ENCODE measurements at places on chromosomes 2 and 18.

DNA sequence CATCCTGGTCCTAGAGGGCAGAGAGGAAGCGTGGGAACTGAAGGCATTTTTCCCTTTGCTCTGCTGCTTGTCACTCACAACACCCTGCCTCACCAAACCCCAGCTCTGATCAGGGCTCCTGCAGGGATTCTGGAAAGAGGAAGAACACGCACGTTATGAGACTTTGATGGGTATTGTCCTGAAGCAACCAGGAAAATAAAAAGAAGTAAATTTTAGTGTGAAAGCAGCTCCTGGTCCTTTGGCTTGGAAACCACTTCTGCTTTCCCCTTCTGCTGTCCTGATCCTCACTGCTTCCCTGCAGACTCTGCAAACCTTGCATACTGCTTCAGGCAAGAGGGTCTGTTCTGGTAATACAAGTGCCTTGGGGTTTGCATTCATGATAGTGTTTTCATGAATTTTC lies 164.1 kb downstream of the SLC8A1 start:
- no peak for DNase-seq

GRCh38 chr2:144920755-144921530 lies 401.0 kb upstream of the ZEB2 start:
- DNase-seq = no peak

DNA sequence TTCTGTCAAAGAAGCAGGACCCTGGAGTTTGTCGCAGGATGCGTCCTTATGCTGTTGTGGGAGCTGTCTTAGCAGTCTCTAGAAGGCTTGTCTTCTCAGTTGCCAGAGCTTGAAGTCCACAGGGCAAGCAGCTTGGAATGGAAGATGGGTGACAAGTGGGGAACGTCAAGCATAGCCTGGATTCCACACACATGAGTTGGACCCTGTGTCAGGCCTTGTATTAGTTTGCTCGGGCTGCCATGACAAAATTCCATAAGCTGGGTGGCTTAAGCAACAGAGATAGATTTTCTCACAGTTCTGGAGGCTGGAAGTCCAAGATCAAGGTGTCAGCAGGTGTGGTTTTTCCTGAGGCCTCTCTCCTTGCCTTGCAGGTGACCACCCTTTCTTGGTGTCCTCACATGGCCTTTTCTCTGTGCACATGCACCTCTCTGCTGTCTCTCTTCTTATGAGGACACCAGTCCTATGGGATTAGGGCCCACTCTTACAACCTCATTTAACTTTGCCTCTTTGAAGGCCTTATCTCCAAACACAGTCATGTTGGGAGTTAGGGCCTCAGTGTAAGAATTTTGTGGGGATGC lies 51.3 kb downstream of the THNSL2 start:
- DNase-seq = no peak

GRCh38 chr2:38080346-38080745 lies 4.4 kb upstream of the CYP1B1 start:
- DNase-seq = no peak

DNA sequence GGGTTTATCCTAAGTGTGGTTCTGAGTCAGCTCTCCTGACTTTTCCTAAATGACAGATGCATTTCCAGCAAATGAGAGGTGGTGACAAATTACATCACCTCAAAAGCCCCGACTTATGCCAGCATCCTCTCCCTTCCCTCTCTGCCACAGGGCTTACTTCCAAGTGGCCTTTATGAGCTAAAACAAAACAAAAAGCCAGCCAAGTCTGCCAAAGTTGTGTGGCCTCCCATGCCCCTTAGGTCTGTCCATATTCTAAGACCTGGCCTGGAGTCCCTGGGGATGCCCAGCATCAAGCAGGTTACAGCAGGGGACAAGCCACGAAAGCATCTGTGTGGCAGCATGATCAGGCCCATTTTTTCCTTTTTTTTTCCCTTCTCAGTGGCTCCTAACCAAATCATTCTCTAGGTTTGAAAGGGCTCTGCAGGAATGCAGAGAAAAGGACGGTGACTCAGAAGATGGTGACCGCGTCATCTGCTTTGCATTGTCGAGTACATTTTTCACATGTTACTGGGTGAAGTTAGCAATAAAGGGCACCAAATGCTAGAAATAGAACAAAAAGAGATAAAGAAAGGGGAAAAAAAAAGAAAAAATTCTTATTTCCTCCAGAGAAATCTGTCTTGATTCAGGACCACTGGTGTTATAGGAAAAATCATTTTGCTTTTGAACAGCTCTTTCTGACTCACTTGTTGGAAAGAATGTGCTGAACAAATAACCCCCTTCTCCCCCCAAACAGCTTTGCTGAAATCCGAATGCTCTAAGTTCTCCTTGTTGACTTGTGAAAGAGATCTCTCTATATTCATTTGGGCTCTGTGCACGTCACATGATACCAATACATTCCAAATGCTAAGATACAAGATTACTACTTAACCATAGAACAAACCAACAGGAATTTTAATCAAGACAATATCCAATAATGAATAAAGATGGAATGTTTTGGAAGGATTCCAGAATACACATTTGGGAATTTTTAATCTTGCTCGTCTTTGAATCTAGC lies 178.7 kb downstream of the EN1 start:
- DNase-seq = no peak

DNA sequence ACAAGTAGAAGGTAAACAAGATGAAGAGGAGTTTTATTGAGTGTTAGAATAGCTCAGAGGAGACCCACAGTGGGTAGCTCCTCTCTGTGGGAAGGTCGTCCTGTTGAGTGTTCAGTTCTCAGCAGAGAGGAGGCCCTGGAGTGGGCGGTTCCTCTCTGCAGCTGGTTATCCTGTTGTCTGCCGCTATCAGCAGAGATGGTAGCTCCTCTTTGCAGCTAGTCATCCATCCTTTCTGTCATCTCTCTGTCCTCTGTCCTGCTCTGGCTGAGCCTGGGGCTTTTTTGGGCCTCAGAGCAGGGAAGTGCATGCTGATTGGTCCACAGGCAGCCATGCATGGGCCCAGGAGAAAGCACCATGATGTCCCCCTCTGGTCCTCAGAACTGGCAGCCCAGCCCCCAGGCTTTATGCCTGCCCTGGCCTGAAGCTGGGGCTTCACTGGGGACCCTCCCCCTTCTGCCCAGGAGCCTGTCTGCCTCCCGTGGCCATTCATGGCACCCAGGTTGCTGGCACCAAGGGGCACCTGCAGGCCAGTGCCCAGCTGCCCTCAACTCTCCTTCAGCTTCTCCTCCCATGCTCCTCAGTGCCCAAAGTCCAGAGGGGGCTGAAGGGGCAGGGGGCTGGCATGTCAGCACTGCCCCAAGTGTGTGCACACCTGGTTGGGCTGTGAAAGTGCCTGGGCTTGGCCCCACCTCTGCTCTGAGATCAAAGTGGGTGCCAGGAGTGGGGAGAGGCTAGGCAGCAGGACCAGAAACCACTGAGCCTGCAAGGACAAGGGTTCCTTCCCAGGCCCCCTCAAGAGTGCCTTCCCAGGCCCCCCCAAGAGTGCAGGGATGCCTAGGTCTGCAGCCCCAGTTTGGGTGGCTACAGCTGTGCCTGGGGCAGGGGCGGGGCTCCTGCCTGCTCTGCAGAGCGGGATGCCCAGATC lies 98.7 kb downstream of the TWIST2 start:
- DNase-seq = no peak

- DNase-seq = no peak
These were observed 74.6 kb upstream of the SMAD7 start for GRCh38 chr18:49025426-49025766.

DNA sequence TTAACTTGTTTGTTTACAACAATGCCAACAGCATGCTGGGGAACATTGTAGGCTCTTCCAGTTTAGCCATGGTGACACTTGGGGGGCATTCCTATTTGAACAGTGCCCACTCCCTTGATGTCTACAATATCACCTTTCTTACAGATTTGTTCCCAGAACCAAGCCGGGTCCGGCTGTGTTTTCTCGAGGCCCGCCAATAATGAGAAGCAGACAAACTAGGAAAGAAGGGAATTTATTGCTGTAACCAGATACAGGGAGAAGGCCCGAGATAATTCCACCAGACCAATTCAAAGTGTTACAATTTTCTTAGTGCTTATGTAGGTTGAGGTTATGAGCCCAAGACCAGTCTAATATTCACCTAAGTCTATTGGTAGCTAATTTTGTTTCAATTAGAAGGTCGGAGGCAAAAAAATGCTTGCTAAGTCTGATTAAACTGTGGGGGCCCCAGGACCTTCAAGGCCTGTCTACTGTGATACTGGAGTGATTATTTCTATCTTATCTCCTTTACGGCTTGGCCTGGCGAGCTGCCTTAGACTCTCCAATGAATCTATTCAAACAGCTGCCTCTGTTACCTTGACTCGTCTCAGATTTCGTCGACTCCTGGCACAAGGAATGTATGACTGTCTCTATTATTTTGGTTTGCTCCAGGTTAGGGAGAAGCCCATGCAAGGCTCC lies 59.1 kb upstream of the PSME4 start:
- no peak for DNase-seq

- DNase-seq = no peak
These were observed 11.4 kb upstream of the RBBP8 start for GRCh38 chr18:22921772-22922171.
